A549 treated with CORT108297 at 1 μM for 4 hours (cell line): ENCODE measurements at places on chromosomes 2 and 18. TPM values are rescaled to one million over a fixed set of nuclear protein-coding genes. Genes with fewer than 3 reads are reported as not detected.

The ATL2 gene
- 45.5 to 67.9 TPM (median 56.5 TPM) in 5 replicates for total RNA-seq

The NPAS2 gene
- total RNA-seq: 73.2 to 114 TPM (median 101 TPM) in 5 replicates

The SERPINB10 gene
- not detected in 5 replicates for total RNA-seq

The UGT1A8 gene
- 0.05 to 0.07 TPM (median 0.05 TPM) in 3 of 5 replicates, not detected in the others for total RNA-seq

The DSC3 gene
- total RNA-seq: 1.2 to 2.2 TPM (median 1.7 TPM) in 5 replicates

The ANKRD62 gene
- total RNA-seq: not detected in 5 replicates

The ABCG5 gene
- not detected in 5 replicates for total RNA-seq

The IL36A gene
- total RNA-seq: not detected in 5 replicates

The SERPINB11 gene
- 0.07 to 0.13 TPM (median 0.10 TPM) in 3 of 5 replicates, not detected in the others for total RNA-seq

The PJVK gene
- total RNA-seq: 1.1 to 1.5 TPM (median 1.3 TPM) in 5 replicates

The FEV gene
- total RNA-seq: not detected in 5 replicates

The GREB1L gene
- total RNA-seq: 1.4 to 2.9 TPM (median 1.9 TPM) in 5 replicates

The MYOM1 gene
- total RNA-seq: 0.05 to 0.29 TPM (median 0.12 TPM) in 5 replicates

The CD226 gene
- 0.03 to 0.14 TPM (median 0.07 TPM) in 5 replicates for total RNA-seq

The ABCG8 gene
- total RNA-seq: not detected in 5 replicates

The TPO gene
- total RNA-seq: 0.09 to 0.22 TPM (median 0.16 TPM) in 5 replicates

The SF3B6 gene
- total RNA-seq: 157 to 224 TPM (median 168 TPM) in 5 replicates
